GM23338 (cell line): ENCODE measurements at places on chromosomes 7 and 10. TPM values are rescaled to one million over a fixed set of nuclear protein-coding genes. Genes with fewer than 3 reads are reported as not detected.
A peak's percentile ranks its signal among the peaks of the same experiment; 100 is the strongest.

DNA sequence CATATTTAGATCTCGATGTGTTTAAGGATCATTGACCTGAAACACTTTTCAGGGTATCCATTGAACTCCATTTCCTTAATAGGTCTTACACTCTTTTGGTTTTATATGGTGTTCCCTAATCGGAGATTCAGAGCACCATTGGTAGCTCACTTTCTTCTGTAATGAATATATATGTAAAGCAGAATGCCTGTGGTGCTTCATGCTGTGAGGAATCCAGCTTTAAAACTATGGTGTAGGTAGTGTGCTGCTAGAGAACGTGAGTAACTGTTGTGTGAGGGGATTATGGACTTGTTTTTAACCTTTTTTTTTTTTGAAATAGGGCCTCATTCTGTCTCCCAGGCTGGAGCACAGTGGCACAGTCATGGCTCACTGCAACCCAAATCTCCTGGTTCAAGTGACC lies 376.9 kb upstream of the LRGUK start:
- H3K4me1 ChIP-seq: peaks cover 12% of the 10 kb centered on the region; the same call in 1 of the 2 replicates
- no peak overlapping the region for H3K4me3 ChIP-seq
- H3K27ac ChIP-seq: no peak overlapping the region
- DNase-seq: peak; percentile 53
- H3K27me3 ChIP-seq: no peaks in the 10 kb centered on the region
- H3K36me3 ChIP-seq: no peaks in the 10 kb centered on the region

DNA sequence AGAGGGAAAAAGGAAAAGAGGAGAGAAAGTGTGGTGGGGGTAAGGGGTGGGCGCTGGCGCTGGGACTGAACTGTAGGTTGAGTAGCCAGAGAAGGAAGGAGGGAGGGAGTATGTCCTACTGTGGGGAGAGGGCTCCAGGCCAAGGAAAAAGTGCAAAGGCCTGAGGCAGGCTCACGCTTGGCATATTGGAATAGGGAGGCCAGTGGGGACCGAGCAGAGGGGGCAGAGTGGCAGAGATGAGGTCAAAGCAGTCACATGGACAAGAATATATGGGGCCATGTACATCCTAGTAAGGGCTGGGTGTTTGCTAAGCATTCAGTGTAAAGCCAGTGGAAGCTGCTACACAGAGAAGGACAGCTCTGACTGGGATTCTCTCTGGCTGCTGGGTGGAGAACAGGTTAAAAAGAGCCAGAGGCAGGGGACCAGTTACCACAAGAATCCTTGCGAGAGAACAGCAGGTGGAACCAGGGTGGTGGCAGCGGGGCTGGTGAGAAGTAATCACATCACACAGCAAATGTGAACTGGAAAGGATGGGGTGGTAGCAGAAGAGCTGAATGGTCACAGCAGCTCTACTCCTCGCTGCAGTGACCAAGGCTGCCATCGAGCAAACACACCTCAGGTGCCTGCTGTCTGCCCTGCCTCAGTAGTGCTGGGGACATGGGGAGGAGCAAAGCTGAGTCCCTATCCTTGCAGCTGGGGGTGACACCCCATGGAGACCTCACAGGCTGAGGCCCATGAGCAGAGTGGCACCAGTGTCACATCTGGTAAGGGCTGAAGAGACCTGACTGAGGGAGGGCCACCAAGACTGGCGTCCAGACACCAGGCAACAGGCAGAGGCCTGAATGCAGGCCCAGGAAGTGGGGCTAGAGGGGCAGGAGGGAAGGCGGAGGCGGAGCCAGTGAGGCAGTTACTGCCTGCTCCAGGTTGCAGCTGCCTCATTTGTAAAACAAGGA lies 39.5 kb downstream of the FAM53B start:
- H3K4me3 ChIP-seq: no peak overlapping the region
- no peaks in the 10 kb centered on the region; the same call in 1 of the 2 replicates for H3K36me3 ChIP-seq
- H3K27ac ChIP-seq: no peak overlapping the region
- DNase-seq: no peak
- H3K4me1 ChIP-seq: 0 out of 2 replicates have a peak, but pooled peaks cover 8% of the 10 kb centered on the region
- no peaks in the 10 kb centered on the region for H3K27me3 ChIP-seq

- peaks cover 47% of the 10 kb centered on the region for H3K4me1 ChIP-seq
- H3K36me3 ChIP-seq: no peaks in the 10 kb centered on the region
- no peak for DNase-seq
- H3K27me3 ChIP-seq: no peaks in the 10 kb centered on the region
- H3K27ac ChIP-seq: peak overlapping the region; percentile 98
Observed at GRCh38 chr10:97336006-97336405, 1.5 kb upstream of the FRAT2 start.

Gene PALD1
- 48.7 and 58.2 TPM in 2 replicates for total RNA-seq

DNA sequence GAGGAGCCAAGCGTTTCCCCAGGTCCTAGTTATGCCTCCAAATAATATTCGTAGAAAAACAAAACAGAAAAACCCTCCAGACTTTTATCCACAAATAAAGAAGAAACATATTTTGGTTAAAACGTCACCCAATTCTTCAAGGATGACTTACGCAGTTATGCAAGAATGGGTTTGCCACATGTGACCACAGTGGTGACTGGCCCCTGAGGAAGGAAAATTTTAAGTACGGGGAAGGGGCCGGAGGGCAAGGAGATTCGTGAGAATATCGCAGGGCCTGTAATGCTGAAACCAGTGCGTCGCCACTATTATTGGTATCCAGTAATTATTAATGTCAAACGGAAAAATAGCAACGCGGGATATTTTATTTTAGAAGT lies 537 bp upstream of the MRPS24 start:
- H3K27me3 ChIP-seq: no peaks in the 10 kb centered on the region
- H3K4me3 ChIP-seq: peak overlapping the region; percentile 63
- peaks cover 16% of the 10 kb centered on the region for H3K36me3 ChIP-seq

DNA sequence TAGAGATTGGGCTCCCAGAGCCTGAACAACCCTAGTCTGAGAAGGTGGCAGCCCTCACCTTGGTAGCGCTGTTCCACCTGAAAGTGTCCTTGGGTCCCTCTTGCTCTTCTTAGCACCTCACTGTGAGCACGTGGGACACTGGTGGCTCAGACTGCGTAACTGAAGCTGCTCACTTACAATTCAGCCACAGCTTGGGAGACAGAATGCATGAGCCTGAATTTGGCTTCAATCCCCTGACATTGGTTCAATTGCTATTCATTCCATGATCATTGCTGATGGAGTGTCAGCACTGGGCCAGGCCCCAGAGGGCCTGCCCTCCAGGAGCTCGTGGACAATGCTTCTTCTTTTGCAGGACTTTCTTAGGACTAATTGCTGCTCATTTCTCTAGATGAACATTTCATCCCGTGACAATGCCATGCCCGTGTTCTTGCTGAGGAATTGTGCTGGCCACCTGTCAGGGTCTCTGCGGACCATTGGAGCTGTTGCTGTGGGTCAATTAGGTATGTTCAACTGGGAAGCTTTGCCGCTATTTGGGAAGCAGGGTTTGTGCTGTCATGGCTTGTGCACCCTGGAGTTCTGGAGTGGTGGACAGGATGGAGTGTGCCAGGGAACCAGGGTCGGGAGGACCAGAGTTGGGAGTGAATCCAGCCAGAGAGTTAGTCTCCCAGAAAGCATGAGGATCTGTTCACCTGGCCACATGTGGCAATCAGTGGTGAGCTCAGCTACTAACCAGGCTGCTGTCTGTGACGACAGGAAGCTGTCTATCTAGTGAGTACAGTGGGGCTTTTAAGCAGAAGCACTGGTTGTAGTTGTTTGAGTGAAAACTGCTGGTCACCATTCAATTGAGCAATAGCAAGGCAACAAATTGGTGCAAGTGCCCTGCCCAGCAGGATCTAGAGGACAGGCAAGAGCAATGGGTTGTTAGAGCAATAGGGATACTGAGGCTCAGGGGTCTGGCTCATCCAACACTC lies 105.1 kb downstream of the WDFY4 start:
- H3K27ac ChIP-seq: no peak overlapping the region
- H3K27me3 ChIP-seq: no peaks in the 10 kb centered on the region
- no peaks in the 10 kb centered on the region for H3K4me1 ChIP-seq

Gene EGFR
- total RNA-seq: 4.5 TPM in 2 replicates

GRCh38 chr10:73879296-73880173 lies 5.2 kb upstream of the CAMK2G start:
- DNase-seq: peak; percentile 92
- H3K4me1 ChIP-seq: peaks cover 4% of the 10 kb centered on the region
- H3K4me3 ChIP-seq: no peak overlapping the region
- no peak overlapping the region for H3K27ac ChIP-seq
- no peaks in the 10 kb centered on the region for H3K36me3 ChIP-seq
